ENCODE measurements at places on chromosomes 2 and 18.

- no peak for DNase-seq
These were observed 160.7 kb upstream of the SP5 start for GRCh38 chr2:170554278-170554955.

- DNase-seq: no peak
These were observed 2.9 kb upstream of the CRIM1 start for GRCh38 chr2:36352701-36353100.

GRCh38 chr2:167336213-167336612 lies 447.9 kb downstream of the XIRP2 start:
- DNase-seq: no peak

DNA sequence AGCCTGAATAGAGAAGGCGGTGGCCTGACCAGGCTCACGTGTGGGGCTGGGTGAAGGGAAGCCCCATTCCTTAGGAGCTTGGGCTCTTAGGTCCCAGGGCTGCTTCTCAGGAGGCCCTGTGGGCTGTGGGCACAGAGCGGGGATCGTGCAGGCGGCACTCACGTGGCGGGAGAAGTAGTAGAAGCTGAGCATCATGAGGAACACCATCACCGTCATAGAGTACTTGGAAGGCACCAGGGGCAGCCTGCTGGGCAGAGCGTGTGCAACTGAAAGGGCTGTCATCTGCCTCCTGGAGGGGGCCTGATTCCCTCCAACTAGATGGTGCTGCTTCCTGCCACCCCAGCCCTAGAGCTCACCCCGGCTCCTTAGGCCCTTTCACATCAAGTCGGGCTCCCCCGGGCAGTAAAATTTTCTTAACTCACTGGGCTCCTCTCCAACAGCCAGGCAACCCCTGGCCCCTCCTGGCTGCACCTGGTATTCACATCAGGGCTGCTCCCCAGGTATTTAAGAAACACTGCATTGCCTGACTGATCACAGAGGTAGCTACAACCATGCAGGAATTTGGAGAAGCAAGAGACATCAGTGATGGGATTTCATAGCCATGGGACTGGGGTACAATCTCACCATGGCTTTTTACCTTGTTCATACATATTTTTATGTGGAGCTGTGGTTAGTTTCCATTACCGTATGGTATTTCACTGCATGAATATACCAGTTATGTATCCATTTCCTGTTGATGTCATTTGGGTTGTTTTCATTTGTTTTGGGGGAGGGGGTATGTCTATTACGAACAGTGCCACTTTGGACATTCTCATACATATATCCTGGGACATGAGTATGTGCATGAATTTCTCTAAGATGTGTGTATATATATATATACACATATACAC lies 32.9 kb downstream of the CENPO start:
- no peak for DNase-seq

DNA sequence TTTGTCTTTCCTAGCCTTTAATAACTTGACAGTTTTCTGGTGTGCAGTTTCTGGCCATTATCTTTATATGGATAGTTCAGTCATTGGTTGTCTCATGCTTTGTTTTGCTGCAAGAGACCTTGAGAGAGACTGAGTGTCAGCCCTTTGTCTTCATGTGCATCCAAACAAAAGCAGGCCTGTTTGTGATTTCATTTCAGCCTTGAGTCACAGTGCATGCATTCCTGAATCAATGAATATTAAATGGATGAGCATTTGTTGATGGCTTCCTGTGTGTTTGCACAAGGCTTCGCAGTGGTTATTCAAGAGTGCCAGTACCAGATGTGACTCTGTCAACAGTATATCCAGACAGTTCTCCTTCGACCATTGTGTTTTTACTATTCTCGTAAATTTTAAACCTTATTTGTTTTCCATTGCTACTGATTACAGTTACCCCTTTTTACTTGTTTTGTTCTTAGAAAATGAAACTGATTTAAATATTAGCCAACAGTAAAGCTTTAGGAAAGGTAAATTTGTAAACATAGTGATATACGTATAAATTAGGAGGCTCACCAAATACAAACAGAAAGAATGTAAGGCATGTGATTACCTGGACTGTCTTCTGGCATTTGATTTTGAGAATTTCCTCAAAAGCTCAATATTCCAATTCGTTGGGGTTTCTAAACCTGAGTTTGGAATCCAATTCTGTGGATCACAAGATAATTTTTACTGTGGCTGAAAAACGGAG lies 319.8 kb downstream of the CTNNA2 start:
- DNase-seq: no peak

DNA sequence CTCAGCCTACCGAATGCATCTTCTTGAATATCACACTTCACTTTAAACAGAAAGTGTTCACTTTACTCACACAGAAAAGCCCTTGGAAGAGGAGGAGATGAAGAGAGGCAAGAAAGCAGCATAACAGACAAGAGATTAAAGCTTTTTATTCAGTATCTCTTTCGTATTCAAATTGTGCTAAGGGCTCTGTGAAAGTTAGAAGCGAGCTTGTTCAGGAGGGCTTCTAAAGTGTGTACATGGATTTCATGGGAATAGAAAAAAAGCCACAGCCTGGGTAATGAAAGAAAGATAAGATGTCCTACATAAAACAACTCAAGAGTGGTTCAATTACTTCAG lies 531.9 kb downstream of the TMEM182 start:
- no peak for DNase-seq

All from NCI-H187 treated with DMSO at 0.1 percent for 48 hours (cell line).